Amygdala (tissue), 56 donors: ENCODE measurements at places on chromosomes 11 and 22.

DNA sequence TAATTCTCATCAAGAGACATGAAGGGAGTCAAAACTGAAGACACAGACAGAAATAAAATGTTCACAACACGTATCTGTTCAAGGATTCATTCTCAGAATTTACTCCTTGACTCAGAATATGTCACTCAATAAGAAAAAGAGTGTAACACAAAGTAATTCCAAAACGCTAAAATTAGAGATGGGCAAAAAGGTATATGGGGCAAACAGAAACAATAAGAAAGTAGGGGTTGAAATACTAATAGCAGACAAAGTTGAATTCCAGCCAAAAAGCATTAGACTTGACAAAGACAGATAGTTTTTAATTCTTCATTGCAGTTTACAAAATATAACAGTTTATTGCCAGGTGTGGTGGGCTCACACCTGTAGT is 26.7 kb downstream of the GNB1L start:
- no peak for DNase-seq

DNA sequence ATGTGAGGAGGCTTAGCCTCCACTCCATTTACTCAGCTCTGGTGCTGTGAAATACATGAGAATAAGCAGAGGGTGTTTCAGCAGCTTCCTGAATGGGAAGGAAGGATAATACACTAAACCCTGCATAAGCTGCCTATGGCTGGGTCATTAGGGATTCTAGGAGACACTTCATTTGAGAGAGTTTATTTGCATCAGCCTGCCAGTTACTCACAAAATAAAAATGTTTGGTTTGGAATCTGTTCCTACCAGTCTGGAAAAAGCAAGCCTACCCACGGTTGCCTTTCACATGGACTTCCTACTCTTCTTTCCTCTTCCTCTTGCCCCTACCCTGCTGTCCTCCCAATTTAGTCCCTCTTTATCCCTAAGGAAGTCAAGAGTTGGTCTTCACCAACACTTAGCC is 20.5 kb downstream of the SLC1A2 start:
- no peak for DNase-seq

GRCh38 chr11:58844361-58845005 is at the start of gene GLYATL2:
Gene GLYATL2, minus strand, starts transcription at chr11:58844704. Its CDS starts 5,092 bp downstream, at chr11:58839612.
- no peak for DNase-seq

- DNase-seq = no peak
Observed at GRCh38 chr11:83265331-83265730, 20.8 kb downstream of the CCDC90B start.

DNA sequence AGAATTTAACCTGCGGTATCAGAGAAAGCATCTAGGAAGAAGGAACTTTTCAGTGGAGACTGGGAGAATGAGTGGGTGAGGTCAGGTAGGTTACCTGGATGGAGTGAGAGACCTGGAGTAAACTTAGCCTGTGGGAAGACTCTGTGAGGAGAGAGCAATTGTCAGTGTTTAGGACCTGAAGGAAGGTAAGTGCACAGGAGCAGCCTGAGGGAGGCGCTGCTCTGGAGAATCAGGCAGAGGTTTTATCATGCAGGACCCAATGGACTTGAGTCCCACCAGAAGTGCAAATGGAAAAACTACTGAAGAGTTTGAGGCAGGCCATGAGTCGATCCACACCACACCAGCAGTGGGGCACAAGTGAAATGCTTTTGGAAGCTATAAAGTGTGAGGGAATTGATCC is 10.6 kb upstream of the IFTAP start:
- DNase-seq = no peak

GRCh38 chr11:69666752-69667536 is 8.2 kb downstream of the LTO1 start:
- DNase-seq = no peak

- no peak for DNase-seq
Observed at GRCh38 chr11:130159657-130160497, at the start of gene ST14. Gene ST14, plus strand, starts transcription at chr11:130159782. Its CDS starts 198 bp downstream, at chr11:130159980.

DNA sequence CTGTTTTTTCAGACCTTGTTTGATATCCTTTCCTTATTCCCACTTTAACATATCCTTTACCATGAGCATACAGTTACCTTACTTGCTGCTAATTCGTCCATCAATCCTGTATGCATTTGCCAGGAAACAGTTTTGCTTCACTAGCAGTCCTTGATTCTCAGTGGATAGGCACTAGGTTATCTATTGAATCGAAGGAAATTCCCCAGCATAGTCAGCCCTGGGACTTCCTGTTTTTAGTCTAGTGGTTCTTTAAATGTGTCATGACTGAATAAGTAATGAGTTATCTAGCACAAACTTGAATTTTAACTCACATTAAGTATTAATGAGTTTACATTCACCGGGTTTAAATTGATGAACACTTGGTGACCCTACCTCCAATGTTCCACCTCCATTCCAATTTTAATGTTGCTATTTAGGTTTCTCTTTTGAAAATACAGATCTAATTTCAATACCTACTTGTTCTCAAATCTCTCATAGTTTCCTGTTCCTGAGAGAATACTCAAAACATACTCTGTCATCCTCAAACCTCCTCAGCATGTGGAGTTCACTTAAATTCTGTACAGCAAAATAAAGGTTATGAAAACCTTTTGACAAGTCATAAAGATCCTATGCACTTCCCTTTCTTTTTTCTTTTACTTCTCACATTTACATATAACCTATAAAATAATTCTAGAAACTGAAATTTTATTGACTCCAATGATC is 1375.1 kb upstream of the TENM4 start:
- no peak for DNase-seq

GRCh38 chr11:76230392-76230791 is 24.1 kb upstream of the WNT11 start:
- no peak for DNase-seq
